Effector memory CD4-positive, alpha-beta T cell (primary cell): ENCODE measurements at places on chromosomes 2 and 18.

GRCh38 chr2:135473567-135473966, 57.5 kb downstream of the ZRANB3 start:
- no peak for DNase-seq

DNA sequence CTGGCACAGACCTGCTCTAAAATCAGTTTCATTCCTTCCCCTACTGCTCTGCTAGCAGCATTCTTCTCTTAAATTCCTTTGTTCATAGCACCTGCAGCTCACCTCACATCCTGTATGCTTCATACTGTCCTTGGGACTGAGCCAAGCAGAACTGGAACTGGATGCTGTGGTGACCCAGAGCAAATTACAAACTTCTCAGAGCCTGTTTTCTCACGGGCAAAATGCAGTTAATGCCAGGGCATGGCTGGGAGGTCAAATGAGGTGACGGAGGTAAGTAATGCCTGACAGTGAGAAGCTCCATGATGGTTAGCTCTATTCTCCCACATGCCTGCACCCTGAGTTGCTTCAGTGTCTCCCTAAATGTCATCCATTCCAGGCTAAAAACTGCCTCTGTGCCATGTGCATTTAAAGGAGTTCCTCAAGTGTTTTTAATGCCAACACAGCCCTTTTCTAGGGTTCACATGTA, 29.7 kb downstream of the C2orf42 start:
- no peak for DNase-seq

DNA sequence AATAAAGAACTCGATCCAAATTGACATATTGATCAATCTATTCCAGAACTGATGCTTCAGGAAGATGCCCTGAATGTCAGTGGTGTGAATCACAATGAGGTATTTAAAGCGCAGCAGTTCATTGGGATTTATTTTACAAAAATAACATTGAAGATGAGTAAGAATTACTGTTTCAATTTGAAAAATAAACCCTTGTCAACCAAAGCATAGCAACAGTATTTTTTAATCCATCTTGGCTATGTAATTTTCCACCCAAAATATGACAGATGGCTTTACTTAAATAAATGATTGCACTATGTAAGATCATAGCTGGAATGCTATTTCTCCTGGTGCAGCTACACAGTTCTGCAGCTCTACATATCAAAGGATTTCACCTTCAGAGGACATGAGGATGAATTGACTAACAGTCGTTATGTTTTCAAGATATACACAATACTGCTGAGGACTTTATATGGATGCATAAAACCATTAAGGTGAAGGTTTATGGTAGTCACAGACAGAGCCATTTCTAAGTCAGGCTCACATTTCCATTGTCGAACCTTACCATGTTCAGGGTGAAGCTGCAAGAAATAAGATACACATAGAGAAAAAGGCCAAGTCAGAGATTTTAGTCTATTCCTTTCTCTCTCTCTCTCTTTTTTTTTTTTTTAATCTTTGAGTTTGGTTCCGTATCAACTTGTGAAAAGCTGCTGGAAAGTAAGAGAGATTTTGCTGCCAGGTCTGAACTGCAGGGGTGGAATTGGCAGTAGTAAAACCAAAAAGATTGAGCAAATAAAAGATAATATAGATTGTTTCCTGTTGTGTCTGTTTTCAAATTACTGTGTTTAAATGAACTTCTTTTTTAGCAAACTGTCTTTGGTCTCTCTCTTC, 398.0 kb upstream of the CDH20 start:
- DNase-seq: no peak

- DNase-seq: no peak
Observed at GRCh38 chr2:88671786-88672427, 19.6 kb upstream of the RPIA start.

DNA sequence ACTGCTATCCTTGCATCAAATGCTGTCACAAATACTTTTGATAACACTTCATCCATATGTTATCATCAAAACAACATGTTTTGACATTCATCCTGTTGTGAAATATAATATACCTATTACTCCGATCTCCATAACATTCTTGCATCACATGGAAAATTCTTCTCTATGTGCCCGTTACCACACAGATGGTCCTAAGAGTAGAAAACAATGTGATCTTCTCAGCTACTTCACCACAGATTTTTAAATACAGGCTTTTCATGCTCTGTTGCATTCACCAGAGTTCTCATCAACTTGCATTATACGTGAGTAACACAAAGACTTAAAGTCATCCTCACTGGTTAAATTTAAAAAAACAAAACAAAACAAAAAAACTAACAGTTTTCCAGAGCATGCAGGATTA, 1603.3 kb upstream of the ZEB2 start:
- no peak for DNase-seq

- no peak for DNase-seq
Observed at GRCh38 chr2:170139276-170139967, 38.5 kb upstream of the MYO3B start.

DNA sequence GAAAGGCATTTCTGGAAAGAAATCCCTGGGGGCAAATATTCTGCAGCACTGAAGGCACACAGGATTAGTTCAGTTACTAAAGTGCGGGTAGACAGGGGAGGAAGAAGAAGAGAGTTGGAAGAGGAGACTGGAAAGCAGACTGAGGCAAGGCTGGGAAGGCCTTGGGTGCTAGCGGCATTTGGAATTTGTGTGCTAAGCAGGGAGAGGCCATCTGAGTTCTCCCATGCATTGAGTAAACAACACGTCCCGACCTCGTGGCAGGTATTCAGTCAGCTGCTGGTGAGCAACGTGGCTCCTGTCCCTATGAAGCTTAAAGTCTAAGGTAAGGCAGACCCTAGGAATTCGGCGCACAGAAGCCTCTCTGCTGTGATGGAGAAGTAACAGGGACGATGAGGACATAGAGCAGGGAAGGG, 30.7 kb downstream of the ATP8B1 start:
- DNase-seq: no peak

- no peak for DNase-seq
Observed at GRCh38 chr18:63002803-63003445, 287.6 kb downstream of the PHLPP1 start.

DNA sequence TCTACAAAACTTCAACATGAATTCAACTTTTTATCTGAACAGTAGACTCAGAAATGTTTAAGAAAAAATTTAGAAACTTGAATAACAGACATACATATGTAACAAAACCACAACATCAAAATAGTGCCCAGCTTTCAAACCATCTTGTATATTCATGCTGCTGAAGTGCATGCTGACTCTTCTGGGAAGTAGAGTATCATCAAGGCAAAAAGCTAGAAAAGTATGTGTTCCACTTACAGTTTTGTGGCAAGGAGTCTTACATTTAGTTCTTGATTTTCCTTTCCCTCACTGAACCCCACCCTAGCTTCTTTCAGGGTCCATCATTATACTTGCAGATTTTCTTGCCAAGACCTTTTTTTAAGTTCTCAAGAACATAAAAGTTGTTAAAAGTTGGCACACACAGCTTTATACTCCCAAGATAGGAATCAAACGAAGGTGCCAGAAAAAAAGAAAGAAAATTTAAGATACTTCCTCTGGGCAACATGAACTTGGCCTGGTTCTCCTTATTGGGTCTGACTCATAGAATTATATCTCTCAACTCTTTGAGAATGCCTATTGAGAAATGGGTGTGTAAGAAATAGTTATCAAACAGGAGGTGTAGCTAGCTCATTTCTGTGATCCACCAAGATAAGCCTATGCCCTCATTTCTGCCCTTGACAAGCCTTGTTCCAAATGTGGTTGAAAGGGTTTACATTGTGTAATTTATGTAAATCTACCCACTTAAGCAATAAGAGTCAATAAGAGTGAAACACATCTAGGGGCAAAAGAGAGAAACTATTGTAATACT, 667.6 kb upstream of the ACVR2A start:
- DNase-seq: no peak

DNA sequence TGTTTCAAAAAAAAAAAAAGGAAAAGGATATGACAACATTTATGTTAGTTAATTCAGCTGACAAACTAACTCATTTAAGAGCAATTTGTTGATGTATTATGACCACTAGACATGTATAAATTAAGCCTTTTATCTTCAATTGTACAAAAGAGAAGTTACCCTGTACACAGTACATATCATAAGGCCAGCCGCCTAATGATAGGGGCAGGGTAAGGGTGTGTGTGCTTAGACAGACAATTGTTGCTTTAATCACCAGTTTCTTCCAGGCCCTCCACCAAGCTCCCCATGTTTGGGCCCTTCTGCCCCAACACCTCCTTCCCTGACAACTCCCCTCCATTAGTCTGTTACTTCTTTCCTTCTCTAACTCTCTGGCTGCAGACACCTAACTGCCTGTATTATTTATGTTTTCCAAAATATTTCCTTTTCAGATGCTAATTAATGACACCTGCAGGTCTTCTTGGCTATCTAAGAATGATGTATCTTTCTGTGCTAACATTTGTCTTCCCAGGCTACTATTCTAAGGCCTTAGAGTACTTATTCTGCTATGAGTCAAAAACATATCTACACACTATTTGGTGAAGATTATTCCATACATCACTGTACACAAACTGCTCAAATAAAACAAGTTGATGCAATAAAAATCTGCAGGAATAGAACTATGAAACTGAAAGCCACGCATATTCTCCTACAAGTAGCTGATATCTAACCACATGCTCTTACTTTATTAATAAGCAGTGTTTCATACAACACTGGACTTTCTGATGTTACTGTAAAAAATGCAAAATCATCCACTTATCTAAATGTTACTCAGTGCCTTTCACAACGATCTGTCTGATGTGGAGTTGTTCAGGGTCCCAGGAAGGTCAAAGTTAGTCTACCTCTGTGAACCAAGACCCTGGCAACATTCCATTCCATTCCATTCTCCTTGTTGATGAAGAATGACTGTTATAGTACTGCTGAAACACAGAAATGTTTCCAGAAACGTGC, 26.4 kb downstream of the TMEM131 start:
- DNase-seq: no peak
